ENCODE measurements at places on chromosomes 12 and 14. TPM values are rescaled to one million over a fixed set of nuclear protein-coding genes. Genes with fewer than 3 reads are reported as not detected.

DNA sequence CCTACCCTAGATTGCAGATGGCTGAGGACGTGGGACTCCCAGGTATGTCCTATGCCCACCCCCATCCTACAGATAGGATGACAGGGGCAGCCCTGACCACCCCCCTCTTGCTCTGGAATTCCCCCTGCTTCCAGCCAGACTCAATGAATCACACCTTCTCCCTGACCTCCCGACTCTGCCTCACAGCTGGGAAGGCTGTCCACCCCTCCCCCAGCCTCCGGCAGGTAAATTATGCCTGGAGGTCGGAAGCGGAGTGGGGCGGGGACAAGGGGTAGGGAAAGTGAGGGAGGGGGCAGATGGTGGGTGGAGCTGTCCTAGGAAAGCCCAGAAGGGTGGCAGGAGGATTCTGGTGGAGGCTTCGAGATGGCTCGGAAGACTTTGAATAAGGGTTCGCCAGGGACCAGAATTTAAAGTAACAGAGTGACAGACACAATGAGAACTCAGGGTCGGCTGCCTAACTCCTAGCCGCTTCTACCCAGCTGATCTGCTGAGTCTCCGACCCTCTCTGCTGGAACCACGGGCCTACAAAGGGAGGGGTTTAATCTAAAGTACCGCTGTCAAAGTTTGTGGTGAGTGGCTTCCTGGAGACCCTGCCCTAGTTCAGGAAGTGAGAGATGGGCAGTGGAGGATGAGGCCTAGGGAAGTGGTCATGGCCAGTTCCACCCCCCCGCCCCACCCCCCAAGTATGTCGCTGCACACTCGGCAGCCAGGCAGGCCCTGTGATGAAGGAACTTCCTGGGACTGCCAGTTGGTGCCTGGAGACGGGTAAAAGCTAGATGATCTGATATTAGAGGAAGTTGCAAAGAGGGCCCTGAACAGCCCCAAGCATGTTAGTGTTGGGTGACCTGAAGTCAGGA, 4.2 kb downstream of the PLEKHG3 start:
- no peaks in the 10 kb centered on the region for H3K36me3 ChIP-seq
- H3K27ac ChIP-seq = peak overlapping the region; percentile 90
- peak; percentile 77 for DNase-seq
- no peaks in the 10 kb centered on the region for H3K27me3 ChIP-seq
- H3K4me1 ChIP-seq = no peaks in the 10 kb centered on the region
- H3K4me3 ChIP-seq = no peak overlapping the region

GRCh38 chr12:6213969-6214368, 13.8 kb downstream of the CD9 start:
- no peak for DNase-seq
- no peaks in the 10 kb centered on the region for H3K27me3 ChIP-seq

- no peaks in the 10 kb centered on the region for H3K27me3 ChIP-seq
- no peak overlapping the region for H3K27ac ChIP-seq
- no peak for DNase-seq
- no peak overlapping the region for H3K4me3 ChIP-seq
- no peaks in the 10 kb centered on the region for H3K36me3 ChIP-seq
- H3K4me1 ChIP-seq = no peaks in the 10 kb centered on the region
Measured at GRCh38 chr12:96751626-96752025, 155.4 kb upstream of the NEDD1 start.

GRCh38 chr14:100340423-100340813, 17.3 kb downstream of the SLC25A47 start:
- no peak overlapping the region for H3K4me3 ChIP-seq
- no peaks in the 10 kb centered on the region for H3K27me3 ChIP-seq
- no peaks in the 10 kb centered on the region for H3K36me3 ChIP-seq
- DNase-seq = peak; percentile 28

GRCh38 chr14:56491299-56492285, 88.0 kb upstream of the TMEM260 start:
- H3K4me1 ChIP-seq = peaks cover 1% of the 10 kb centered on the region
- DNase-seq = no peak
- H3K36me3 ChIP-seq = no peaks in the 10 kb centered on the region
- no peak overlapping the region for H3K27ac ChIP-seq
- no peaks in the 10 kb centered on the region for H3K27me3 ChIP-seq

DNA sequence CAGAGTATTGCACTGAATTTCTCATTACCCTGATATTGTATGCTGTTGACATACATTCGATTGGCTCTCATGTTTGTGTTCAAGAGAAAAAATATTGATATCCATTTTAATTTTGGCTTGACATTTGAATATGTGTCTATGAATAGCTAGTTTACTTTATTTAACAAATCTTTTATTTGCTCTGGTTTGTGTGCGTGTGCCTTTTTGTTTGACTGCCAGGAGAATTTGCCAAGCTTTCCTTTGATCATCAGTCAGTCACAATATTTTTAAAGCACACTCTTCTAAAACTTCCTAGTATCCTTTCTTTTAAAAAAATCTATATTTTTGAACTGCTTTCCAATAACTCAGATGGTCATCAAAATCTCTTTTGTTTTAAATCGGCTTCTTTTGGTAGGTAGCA, 179.3 kb upstream of the FLRT2 start:
- DNase-seq = no peak
- H3K36me3 ChIP-seq = no peaks in the 10 kb centered on the region
- no peaks in the 10 kb centered on the region for H3K4me1 ChIP-seq
- no peak overlapping the region for H3K27ac ChIP-seq
- H3K27me3 ChIP-seq = no peaks in the 10 kb centered on the region

GRCh38 chr14:105283899-105284298, 16.9 kb downstream of the BRF1 start:
- H3K27me3 ChIP-seq = no peaks in the 10 kb centered on the region
- H3K36me3 ChIP-seq = no peaks in the 10 kb centered on the region
- DNase-seq = no peak

DNA sequence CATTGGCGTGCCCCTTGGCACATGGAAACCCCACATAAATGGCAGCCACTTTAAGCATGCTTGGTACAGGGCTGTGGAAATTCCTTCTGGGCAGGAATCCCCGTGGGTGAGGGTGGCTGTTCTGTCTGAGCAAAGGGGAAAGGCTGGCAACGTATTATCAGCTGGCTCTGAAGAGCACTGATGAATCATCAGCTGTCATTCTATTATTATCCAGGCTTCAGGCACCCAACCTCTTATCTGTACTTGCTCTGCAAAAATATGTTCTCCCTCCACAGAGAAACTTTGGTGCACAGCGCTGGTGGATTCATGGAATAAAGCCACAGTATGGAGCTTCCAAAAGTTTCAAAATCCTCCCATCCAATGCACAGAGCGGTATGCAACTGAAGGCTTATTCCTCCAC, 167.1 kb downstream of the TBX5 start:
- no peak overlapping the region for H3K27ac ChIP-seq
- no peaks in the 10 kb centered on the region for H3K27me3 ChIP-seq
- no peak for DNase-seq
- no peak overlapping the region for H3K4me3 ChIP-seq

GRCh38 chr12:116529048-116529447, 30.1 kb upstream of the MAP1LC3B2 start:
- no peaks in the 10 kb centered on the region for H3K27me3 ChIP-seq
- H3K36me3 ChIP-seq = no peaks in the 10 kb centered on the region
- H3K27ac ChIP-seq = no peak overlapping the region
- peaks cover 12% of the 10 kb centered on the region for H3K4me1 ChIP-seq
- no peak for DNase-seq

DNA sequence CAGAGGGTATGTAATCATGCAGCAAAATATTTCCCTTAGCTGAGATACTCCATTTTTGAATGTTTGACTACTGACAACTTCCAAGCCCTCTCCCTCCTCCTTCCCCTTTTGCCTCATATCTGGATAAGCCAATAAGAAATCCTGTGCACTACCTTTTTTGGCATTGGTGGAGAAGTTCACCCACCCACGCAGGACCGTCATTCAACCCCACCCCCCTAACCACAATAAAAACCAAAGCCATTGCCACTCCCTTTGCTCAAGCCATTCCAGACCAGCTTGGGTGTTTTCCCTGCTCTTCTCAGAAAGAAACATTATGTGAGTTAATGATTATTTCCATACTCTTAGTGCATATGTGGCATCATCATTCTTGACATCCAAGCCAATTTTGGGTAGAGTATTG, 176.7 kb downstream of the PTPN11 start:
- H3K27me3 ChIP-seq = peaks cover 4% of the 10 kb centered on the region
- H3K27ac ChIP-seq = no peak overlapping the region
- no peak for DNase-seq
- no peak overlapping the region for H3K4me3 ChIP-seq

GPR137C gene
- 1.7 TPM for total RNA-seq

CMA1 gene
- total RNA-seq = 2.8 TPM

TMPO gene
- total RNA-seq = 48.3 TPM
